ENCODE measurements at places on chromosomes 6 and 20. TPM values are rescaled to one million over a fixed set of nuclear protein-coding genes. Genes with fewer than 3 reads are reported as not detected.

BICRAL gene
- 15.8 TPM for total RNA-seq

COL21A1 gene
- total RNA-seq, result 29.5 TPM

MAPK13 gene
- 2.3 TPM for total RNA-seq

RNF144B gene
- total RNA-seq, result 1.2 TPM

ITPR3 gene
- total RNA-seq, result 13.4 TPM

- no peak for DNase-seq
These were observed 6.5 kb downstream of the CTNNBL1 start for GRCh38 chr20:37700301-37700700.

- no peak for DNase-seq
These were observed 8.6 kb upstream of the LBP start for GRCh38 chr20:38337561-38338140.

DNA sequence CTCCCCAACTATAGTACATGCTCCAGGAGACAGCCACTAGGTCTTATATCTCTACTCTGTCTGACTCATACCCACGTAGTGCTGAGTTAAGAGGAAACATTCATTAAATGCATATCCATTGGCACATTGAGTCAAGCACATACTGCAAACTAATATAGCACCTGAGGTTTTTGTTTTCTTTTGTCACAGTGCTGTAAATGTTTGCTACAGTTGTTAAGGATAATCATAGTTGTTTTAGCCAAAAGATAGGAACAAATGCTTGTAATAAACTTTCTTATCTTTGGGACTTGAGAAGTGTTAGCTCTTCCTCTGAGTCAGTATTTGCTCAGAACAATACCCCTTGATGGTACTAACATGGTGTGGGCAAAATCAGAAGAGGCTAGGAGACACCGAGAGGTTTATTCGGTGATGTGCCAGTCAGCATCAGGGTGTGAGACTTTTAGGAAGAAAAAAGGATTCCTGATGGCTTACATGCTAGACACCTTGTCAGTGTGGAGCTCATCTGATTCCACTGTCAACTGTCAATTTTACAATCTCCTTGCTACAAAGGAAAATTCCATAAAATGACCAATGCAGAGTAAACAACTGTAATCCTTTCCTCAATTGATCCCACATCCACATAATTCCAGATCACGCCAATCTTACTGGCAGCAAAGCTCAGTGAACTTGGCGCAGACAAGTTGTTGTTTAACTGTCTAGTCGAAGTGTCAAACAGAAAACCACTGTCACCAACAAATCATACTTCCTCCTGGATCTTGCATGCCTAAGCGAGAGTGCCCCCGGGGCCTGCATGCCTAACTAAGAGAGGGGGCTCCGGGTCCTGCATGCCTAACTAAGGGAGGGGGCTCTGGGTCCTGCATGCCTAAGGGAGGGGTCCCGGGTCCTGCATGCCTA, 36.1 kb downstream of the ELOVL2 start:
- DNase-seq, result peak; percentile 47

DNA sequence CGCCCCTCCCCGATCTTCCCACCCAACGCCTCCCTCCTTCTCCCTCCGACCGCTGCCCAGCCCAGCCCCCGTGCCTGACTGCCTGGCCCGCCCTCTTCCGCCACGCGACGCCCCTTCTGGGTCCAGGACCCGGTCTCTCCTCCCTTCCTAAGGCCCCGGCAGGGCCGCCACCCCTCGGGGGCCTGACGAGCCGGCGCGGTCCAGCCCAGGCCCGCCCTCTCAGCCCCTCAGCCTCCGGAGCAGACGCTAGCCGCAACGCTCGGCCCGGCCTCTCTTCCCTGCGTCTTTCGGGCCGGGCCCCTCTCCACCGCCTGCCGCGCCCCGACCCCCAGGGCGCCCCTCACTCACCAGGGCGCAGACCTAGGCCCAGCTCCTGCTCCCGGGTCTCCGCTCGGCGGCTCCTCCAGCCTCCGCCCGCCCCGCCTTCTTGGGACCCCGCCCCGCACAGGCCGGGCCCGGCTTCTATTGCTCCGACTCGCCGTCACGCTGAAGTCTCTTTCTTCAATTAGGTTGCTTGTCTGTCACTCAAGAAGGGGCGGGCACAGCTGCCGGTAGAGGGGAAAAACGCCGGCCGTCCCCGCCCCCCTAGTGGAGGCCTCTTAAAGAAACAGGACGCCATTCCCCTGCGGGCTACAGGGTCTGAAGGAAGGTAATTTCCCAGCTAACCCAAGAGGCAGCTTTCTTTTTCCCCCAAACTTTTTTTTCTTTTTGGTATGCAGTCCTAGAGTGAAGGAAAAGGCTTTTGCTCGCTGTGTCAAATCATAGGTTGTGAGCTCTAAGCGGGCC, at the start of gene ELMO2:
TSS of gene ELMO2 (minus strand) at position 416 of the 786 bp plus-strand sequence. CDS start 12,133 bp downstream, outside the sequence.
- peak; percentile 94 for DNase-seq

- DNase-seq, result no peak
These were observed 8.0 kb upstream of the BCAS1 start for GRCh38 chr20:54078296-54078984.

- DNase-seq, result no peak
These were observed 228.4 kb downstream of the LAMA2 start for GRCh38 chr6:129111346-129111745.

- no peak for DNase-seq
These were observed 787 bp upstream of the PRR18 start for GRCh38 chr6:166308769-166309589.

GRCh38 chr20:59752101-59752586, 147.8 kb downstream of the PHACTR3 start:
- DNase-seq, result no peak

- DNase-seq, result no peak
These were observed 29.2 kb downstream of the MOCS1 start for GRCh38 chr6:39904946-39905639.

GRCh38 chr20:64069614-64070243, 6.7 kb downstream of the TCEA2 start:
- DNase-seq, result no peak

Measured in fibroblast of the aortic adventitia (primary cell).